ENCODE measurements at places on chromosomes 2 and 18.

- no peak for DNase-seq
These were observed 81.7 kb downstream of the PPP1R1C start for GRCh38 chr2:182067393-182067792.

GRCh38 chr2:119707117-119708087 is 28.4 kb downstream of the TMEM177 start:
- DNase-seq, result no peak

GRCh38 chr2:237637429-237638135 is 10.2 kb downstream of the LRRFIP1 start:
- DNase-seq, result no peak

DNA sequence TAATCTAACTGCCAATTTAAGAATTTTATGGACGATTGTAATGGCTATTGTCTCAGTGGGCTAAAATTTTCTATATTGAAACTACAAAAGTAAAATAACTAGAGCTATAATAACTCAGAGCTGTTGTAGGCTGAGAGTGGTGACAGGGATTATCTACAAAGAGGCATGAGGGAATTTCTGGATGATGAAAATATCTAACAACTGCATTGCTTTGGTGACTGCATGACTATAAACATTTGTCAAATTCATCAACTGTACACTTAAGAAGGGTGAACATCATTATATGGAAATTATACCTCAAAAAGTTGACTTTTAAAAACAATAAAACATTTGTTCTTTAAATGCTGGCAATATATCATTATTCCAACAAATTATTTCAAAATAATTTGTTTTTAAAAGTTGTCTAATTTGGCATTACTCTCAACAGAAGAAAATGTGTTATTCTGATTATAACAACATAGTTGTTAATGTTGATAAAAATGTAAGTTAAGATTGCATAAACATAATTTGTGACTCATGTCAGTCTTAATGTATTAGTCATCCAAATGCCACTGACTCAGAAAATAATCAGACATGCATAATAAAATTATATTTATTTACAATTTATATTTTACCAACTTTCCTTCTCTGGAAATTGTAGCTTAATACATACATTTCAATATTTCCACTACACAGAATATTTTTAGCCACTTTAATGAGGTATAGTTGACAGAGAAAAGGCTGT is 865.1 kb upstream of the VRK2 start:
- no peak for DNase-seq

DNA sequence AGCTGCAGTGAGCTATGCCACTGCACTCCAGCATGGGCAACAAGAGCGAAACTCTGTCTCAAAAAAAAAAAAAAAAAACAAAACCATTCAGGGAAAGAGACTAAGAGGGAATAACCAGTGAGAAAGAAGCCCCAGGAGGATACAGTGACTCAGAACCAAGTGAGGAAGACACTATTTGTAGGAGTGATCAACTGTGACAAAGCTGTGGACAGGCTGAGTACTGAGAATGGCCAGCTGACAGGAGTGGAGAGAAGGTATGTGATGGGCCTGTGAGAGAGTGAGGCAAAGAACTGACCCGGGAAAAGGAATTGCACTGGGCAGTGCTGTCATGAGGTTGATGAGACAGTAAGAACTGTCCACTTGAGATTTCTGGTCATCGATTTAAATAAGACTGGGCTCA is 6.7 kb upstream of the LCT start:
- DNase-seq, result no peak

DNA sequence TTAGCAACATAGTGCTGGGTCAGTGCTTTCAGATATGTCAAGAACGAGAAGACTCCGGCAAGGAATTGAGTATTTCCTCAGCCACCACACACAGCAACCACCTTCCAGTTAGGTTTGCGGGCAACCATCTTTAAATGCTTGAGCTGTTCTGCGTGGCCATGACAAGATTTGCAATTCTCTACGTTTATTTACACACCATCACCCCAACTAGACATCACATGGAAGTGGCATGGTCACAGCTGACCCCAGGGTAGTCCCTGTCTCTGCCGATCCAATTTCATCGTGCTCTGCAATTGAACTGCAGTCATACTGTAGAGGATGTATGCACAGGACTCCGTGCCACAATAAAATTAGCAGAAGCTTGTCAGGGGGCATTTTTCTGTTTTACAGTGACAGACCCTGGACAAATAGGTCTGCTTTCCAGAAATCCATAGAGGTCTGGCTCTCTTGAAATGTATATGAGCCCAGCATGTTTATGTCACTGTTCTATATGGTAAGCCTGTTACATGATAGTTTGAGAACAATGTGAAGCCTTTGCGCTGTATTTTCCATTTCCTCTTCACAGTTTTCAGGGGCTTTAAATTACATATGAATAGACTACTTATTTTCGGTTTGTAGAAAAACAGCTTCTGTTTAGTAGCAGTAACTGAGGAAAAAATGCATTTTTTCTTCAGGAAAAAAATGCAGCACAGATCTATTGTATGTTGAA is 605.2 kb downstream of the NR4A2 start:
- DNase-seq, result no peak

GRCh38 chr18:8260827-8261226 is 348.4 kb upstream of the RAB12 start:
- DNase-seq, result no peak

Measured in NB4 (cell line).